Dermis microvascular lymphatic vessel endothelial cell (primary cell): ENCODE measurements at places on chromosomes 16 and 17.
A peak's percentile ranks its signal among the peaks of the same experiment; 100 is the strongest.

DNA sequence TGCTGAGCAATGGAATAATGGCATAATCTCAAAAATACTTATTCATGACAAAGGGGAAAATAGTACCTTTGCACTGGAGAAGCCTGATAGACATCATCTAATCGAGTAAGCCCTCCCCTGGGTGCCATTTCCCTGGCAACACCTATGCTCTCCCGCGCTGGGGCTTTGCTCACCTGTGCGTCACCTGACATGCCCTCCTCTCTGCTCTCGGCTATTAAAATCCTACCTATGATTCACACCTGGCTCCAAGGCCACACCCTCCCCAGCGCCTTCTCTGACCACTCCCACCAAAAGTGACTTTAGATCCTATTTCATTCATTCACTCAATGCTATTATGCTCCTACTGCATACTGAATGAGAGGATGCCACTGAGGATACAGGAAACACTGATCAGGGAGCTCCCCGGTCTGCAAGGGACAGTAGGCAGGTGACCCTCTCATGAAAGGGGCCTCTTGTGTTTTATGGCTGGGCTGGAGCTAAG is 83.9 kb downstream of the NT5M start:
- no peak for DNase-seq

- peak; percentile 67 for DNase-seq
These were observed 187.4 kb downstream of the C16orf95 start for GRCh38 chr16:87129771-87130170.

GRCh38 chr17:82740906-82741759 is 5.7 kb downstream of the FN3K start:
- no peak for DNase-seq

GRCh38 chr16:28543072-28543471 is 4.3 kb upstream of the NUPR1 start:
- DNase-seq, result no peak

GRCh38 chr17:53472586-53472985 is 350.1 kb upstream of the KIF2B start:
- no peak for DNase-seq

GRCh38 chr17:75456039-75456416 is 407 bp upstream of the TMEM94 start:
- no peak for DNase-seq

DNA sequence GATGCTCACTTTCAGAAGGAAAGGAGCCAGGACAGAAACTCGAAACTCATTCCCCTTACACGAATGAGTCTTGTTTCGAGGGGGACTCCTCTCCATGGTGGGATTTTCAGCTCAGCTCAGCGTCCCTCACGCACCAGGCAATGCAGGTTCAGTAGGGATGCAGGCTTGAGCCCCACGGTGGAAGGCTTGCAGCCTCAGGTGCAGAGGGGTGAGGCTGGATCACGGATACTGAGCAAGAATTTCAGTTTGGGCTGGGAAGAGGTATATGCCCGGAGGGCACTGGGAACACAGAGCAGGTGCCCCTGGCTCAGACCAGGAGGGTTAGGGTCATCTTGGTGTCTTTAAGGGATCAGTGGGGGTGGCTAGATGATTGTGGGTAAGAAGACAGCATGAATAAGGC is 344.9 kb upstream of the TNRC6C start:
- DNase-seq, result no peak

- DNase-seq, result no peak
These were observed 587 bp downstream of the PLD6 start for GRCh38 chr17:17205368-17206123.

GRCh38 chr17:51947160-51947735 is 211.3 kb downstream of the CA10 start:
- no peak for DNase-seq

DNA sequence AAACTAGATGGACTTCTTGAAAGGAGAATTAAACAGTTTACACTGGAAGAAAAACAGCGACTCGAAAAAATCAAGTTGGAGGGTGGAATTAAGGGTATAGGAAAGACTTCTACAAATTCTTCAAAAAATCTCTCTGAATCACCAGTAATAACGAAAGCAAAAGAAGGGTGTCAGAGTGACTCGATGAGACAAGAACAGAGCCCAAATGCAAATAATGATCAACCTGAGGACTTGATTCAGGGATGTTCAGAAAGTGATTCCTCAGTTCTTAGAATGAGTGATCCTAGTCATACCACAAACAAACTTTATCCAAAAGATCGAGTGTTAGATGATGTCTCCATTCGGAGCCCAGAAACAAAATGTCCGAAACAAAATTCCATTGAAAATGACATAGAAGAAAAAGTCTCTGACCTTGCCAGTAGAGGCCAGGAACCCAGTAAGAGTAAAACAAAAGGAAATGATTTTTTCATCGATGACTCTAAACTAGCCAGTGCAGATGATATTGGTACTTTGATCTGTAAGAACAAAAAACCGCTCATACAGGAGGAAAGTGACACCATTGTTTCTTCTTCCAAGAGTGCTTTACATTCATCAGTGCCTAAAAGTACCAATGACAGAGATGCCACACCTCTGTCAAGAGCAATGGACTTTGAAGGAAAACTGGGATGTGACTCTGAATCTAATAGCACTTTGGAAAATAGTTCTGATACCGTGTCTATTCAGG is 85.0 kb downstream of the C17orf58 start:
- no peak for DNase-seq

DNA sequence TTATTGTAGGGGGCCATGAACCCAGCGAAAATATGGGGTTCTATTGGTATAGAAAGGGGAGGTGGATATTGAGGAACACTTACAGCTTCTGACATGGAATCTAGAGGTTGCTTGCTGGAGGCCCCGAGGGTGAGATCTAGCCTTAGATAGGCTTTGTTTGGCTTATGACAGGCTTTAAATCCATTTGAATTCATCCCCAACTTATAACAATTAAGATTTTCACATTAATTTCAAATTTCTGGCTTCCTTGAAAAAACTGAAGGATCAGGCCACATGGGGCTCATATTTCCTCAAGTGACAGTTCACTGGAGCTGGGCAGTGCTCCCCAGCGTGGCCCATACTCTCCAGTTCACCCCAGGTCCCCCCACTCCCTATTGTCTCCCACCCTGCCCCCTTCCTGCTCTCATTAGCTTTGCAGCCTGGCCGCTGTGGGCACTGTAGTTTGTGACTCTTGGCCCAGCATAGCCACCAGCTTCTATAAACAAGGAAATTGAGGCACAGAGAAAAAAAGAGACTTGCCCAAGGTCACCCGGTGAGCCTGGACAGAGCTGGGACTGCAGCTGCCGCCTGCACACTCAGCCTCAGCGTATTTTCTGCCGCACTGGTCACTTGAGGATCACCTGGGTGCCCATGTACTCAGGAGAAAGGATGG is 19.8 kb upstream of the ADGRG1 start:
- no peak for DNase-seq

DNA sequence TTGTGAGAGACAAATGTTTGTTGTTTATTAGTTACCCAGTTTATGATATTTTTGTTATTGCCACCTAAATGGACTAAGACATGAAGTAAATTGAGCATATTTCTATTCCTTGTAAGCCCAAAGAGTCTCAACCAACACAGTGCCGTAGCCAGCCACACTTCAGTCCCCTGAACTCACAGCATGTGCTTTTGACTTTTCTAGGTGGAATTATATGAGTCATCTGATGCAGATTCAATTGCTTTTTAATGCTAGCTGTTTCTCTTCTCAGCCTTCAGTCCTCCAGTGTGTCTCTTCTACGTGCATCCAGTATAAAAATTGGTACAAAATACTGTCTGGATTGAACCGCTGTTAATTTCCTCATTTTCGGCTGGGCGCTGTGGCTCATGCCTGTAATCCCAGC is 39.0 kb downstream of the IQCK start:
- DNase-seq, result no peak

GRCh38 chr17:60395508-60396065 is 3.7 kb upstream of the USP32 start:
- no peak for DNase-seq

GRCh38 chr16:47731252-47731651 is 270.1 kb downstream of the PHKB start:
- no peak for DNase-seq

DNA sequence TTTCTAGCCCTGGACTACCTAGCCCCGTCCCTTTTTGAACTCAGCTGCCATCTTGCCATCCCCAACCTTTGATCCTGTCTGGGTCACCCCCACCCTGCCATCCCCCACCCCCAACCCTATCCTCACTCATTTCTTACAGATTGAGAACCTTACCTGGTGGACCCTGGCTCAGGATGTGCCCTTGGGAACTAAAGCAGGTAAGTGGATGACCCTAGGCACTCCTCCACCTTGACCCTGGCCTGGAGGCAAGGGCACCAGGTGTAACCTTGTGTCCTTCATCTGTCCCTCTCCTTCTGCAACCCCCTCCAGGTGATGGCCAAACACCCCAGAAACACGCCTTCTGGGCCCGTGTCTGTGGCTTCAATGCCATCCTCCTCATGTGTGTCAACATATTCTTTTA is 15.5 kb upstream of the FAM83G start:
- DNase-seq, result no peak

- no peak for DNase-seq
These were observed 20.6 kb upstream of the PRKAR1A start for GRCh38 chr17:68491381-68492231.

- no peak for DNase-seq
These were observed 3.6 kb downstream of the SNTB2 start for GRCh38 chr16:69190598-69190997.

DNA sequence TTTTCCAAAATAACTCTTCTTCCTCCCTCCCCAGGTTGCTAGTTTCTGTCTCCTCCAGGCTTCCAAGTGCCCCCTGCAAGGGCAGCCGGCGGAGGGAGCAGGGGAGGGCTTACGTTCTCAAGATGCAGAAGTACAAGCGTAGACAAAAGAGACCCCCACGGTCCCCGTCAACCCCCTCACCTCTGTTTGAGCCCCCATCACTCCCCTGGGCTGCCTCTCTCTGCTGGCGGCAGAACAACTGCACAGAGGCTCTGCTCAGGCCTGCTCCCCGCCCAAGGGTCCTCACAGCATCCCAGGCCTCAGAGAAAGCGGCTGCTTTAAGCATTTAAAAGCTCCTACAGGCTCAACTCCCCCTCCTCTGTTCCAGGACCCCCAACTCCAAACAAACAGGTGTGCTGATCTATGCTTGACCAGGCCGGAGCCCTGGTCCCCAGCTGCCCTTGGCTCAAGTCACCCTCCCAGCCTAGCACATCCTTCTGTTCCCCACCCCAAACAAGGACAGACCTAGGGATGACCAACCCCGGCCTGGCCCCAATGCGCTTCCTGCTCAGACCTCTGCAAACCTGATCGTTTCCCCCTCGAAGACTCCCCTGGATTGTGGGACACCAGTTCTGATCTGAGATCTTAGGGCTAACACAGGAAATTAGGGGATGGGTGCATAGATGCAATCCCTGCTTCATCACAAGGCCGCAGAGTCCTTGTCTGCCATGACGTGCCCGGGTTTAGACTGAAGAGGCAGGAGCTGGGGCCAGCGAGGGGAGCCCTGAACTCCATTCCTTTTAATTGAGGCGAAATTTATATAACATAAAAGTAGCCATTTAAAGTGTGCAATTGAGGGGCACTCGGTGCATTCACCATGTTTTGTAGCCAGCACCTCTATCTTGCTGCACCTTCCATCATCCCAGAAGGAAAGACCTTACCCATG is 17.2 kb upstream of the RBFOX3 start:
- DNase-seq, result no peak

DNA sequence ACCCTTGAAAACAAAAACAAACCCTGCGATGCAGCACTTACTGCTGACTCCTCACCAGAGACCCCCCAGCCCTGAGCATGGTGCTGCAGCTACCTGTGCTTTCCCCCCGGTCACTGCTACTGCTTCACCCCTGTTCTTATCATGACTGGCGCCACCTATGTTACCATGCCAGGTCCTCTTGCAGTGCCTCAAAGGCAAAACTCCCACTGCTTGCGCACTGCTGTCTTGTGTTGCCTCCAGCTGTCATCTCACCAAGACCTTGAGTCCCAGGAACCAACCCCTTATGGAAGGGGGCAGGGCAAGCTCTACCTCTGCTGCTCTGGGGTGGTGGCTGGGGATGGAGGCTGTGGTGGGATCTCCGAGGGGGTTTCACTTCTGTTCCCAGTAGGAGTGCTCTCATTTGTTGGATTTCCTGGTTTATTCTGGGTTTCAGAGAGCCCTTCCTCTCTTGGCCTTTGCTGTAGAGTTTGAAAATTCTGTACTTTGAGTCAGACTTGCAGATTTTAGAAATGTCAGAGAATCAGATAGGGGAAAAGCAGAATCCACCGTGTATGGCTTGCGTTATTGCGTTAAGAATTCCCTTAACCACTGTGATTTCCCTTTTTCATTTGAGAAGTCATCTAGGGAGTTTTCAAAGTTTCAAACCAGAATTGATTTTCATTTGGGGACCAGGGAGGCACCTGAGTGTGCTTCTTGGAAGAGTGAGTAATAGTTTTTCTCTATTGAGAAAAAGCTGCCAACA is 96.6 kb downstream of the SPECC1 start:
- no peak for DNase-seq

GRCh38 chr16:77298418-77299360 is 99.5 kb downstream of the SYCE1L start:
- no peak for DNase-seq

GRCh38 chr17:37440424-37440823 is 33.7 kb downstream of the TADA2A start:
- no peak for DNase-seq
